ENCODE measurements at places on chromosomes 7 and 10. TPM values are rescaled to one million over a fixed set of nuclear protein-coding genes. Genes with fewer than 3 reads are reported as not detected.

DNA sequence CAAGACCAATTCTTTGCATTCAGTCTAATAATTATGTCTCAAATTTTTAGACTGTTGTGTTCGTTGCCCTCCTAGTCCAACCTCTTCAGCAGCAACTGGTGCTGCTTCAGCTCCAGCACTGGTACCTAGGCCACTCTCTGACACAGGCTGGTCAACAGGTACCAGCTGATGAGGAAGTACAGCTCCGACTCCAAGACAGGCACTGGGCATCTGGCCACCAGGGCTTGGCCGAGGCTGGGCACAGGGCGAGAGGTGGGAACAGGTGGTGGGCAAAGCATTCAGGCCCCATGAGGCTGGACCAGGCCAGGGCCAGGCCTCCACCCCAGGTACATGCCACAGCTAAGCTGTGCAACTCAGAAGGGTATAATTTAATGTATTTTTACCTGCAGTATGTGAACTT lies 151.5 kb upstream of the AGR3 start:
- H3K36me3 ChIP-seq = no peaks in the 10 kb centered on the region
- H3K27ac ChIP-seq = no peak overlapping the region
- DNase-seq = no peak
- H3K4me3 ChIP-seq = no peak overlapping the region
- H3K4me1 ChIP-seq = no peaks in the 10 kb centered on the region

The ZNF25 gene
- total RNA-seq = 16.4 TPM

DNA sequence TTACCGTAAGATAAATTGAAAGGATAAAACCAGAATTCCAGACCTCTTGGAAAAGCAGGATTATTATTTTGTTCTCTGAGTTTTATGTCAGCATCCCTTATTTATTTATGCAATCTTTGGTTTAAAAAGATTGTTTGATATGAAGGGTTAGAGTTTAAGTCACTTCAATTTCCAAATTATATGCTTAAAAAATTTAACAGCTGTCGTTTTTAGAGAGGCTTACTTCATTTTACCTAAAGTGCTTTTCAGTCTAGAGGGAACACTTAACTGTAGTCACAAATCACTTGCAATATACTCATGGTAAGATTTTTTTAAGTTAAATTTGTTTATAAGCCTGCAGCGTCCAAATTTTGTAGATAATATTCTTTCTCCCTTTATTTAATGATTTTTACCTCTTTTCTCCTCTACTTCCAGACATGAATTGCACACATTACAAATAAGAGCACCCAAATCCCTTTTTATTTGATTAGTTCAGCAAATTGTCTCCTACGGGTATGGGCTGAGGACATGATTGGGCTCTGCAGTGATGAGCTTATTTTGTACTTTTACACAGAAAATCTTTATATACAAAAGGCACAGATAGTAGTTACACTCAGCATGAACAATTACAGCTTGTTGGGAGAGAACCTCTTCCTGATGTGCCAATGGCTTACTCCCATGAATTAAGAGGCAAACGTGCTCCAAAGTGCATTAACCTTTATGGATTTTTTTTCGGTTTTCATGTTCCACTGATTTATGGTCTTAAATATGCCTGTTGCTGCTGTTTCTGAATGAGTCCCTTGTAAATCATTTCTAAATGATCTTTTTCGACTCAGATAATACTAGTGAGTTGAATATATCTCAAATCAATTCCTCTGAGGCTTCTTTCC lies 319.3 kb upstream of the LRGUK start:
- H3K4me1 ChIP-seq = no peaks in the 10 kb centered on the region
- DNase-seq = no peak
- no peaks in the 10 kb centered on the region for H3K36me3 ChIP-seq
- no peak overlapping the region for H3K4me3 ChIP-seq

The TAS2R41 gene
- total RNA-seq = not detected

GRCh38 chr7:156819733-156820295 lies 73.2 kb downstream of the LMBR1 start:
- H3K27ac ChIP-seq = no peak overlapping the region
- no peak for DNase-seq

GRCh38 chr10:10498781-10499180 lies 518.9 kb upstream of the CELF2 start:
- H3K27me3 ChIP-seq = no peaks in the 10 kb centered on the region
- DNase-seq = no peak
- H3K4me3 ChIP-seq = no peak overlapping the region
- H3K36me3 ChIP-seq = no peaks in the 10 kb centered on the region
- no peak overlapping the region for H3K27ac ChIP-seq
